ENCODE measurements at places on chromosomes 3 and 15.
A peak's percentile ranks its signal among the peaks of the same experiment; 100 is the strongest.

GRCh38 chr3:45123030-45123429 lies 23.1 kb downstream of the CDCP1 start:
- DNase-seq = no peak

DNA sequence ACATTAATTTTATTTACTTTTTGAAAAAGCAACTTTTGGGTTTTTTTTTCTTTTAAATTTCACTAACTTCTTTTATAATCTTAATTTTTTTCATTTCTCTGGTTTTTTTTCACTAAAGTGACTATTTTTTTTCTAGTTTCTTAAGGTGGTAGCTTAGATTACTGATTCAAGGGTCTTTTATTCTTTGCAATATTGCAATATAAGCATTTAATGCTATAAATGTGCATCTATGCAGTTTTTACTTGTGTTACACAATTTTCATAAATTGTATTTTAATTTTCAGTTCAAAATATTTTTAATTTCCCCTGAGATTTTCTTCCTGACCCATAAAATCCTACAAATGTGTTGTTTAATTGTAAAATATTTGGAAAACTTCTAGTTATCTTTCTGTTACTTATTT lies 535.8 kb downstream of the GABRG3 start:
- no peak for DNase-seq

DNA sequence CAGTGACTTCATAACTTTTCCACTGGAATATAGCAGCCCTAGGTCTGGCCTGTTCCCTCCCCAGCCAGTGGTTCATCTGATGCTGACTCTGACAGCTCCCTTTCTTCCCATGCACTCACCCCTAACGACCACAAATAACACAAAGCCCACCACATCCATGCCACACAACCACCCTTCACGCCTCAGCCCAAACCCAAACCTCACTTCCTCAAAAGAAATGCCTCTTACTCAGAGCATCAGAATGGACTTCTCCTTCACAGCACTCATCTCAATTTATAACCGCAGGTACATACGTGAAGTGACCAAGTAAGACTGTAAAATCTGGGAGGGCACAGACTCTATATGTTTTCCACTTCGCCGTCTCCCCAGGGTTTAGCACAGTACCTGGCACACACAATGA lies 1.1 kb downstream of the RBSN start:
- DNase-seq = no peak

GRCh38 chr3:184716622-184717398 lies 4.9 kb upstream of the MAGEF1 start:
- no peak for DNase-seq

GRCh38 chr3:4982773-4983738 lies 3.8 kb downstream of the BHLHE40 start:
- no peak for DNase-seq

GRCh38 chr3:45942051-45942825 lies 1.0 kb upstream of the CXCR6 start:
- DNase-seq = no peak

DNA sequence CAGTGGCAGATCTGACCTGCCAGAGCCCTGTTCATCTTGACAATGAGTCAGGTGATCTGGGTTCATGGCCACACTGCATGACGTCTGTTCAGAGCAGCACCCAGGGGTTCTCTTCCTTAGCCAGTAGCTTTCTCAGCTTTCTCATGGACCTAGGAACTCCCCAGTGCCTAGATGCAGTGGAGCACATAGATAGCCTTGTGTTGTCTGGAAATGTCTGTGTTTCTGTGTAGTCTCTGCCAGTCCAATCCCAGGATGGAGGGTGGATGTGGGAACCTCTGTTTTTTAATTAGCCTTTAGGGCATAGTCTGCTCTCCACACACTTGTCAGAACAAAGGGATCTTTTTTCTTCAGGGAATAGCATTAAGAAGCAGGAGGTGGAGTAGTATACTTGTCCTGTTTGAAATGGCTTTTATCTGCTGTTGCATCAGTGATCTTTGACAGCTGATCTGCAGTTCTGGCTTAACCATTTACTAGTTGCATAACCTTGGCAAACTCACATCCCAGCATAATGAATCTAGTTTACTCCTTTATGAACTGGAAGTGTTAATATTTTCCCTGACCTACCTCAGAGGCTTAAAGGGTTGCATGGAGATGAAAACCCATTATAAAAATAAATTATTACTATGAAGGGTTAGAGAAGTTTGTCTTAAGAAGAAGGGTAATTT lies 16.1 kb upstream of the CACNA1D start:
- no peak for DNase-seq

DNA sequence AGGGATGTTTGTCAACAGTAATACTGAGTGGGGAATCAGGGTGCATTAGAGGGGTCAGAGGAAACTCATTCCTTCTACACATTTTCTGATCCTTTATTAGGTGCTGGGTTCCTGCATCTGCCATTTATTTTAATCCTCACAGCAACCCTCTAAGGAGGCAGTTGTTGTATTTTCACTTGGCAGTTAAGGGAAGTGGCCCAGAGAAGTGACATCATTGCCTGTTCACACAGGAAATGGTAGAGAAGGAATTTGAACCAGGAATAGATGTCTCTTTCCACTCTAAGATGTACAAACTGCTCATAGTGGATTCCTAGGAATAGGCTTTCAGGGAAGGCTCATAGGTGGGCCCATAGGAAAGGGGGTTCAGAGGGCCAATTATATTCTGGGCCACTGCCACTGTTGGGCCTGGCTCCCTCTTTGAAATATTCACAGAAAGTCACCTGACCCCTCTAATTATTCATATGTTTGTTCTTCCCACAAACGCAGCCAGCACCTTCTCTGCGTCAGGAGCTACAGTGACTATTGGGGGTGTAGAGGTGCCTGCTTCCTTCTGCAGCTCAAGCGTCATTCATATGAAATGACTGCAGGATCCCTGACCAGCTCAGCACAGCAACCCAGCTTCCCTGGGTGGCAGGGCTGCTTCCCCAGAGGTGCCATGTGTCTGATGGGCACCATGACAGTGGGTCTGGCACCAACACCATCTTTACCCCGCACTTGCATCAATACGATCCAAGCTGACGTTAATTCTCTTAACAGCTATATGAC lies 163.9 kb upstream of the SMAD3 start:
- DNase-seq = no peak

DNA sequence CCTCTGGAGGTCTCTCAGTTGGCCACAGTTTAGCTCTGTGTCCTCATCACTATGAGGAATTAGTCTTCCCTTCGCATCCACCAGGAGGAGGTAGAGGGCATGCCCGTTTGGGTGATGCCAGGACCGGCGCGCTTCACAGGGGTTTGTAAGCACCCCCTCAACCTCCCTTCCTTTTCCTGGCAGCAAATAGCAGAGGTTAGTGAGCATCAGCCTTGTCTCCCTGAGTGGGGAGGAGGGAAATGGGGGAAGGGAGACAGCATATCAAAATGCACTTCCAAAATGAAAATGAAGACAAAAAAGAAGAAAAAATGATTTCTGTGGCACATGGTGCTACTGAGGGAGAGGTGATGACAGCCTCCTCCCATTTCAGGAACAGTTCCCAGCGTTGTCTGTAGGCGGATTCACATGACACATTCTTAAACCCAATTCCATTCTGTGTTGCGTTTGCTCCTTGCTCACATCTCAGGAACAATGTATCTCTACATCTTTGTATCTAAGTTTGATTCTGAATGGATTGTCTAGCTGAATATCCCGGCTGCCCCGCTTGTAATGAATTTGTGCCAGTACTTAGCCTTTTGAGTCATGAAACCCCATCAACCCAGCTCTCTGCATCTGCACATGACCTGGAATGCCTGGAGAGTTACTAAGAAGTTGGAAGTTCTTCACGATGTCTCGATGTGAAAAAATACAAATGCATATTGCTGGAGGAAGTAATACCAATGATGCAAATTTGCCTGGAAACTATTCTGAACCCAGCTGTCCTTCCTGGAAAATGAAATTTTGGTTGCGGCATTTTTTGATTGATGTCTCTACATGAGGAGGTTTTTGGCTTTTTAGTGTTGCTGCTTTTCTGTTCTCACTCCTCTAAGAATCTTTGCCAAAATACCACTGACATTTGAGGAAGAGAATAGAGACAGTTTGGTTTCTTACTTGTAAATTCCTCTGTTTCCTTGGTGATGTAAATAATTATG lies 45.2 kb downstream of the TYRO3 start:
- peak; percentile 51 for DNase-seq

DNA sequence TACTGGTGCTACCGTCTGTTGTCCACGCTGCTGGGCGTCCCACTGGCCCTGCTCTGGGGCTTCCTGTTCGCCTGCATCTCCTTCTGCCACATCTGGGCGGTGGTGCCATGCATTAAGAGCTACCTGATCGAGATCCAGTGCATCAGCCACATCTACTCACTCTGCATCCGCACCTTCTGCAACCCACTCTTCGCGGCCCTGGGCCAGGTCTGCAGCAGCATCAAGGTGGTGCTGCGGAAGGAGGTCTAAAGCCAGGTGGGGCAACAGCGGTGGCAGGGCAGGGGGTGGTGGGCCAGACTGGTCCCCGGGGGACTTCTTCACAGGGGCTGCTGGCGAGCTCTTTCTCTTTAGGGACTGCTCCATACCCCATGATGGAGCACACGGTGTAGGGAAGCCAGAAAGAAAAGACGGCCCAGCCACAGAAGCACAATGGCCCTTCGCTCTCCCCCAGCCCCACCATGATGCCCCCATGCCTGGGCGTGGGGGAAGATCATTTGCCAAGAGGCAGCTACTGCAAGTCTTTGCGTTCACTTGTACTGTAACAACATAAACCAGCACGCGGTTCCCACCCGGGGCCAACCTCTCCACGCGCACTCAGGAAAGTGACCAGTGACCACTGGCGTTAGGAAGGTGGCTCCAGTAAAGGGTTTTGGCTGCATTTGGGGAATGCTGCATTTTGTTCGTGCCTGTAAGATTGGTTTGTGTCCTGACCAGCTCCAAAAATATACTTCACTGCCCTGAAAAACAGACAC lies 12.2 kb downstream of the CAV3 start:
- DNase-seq = no peak

DNA sequence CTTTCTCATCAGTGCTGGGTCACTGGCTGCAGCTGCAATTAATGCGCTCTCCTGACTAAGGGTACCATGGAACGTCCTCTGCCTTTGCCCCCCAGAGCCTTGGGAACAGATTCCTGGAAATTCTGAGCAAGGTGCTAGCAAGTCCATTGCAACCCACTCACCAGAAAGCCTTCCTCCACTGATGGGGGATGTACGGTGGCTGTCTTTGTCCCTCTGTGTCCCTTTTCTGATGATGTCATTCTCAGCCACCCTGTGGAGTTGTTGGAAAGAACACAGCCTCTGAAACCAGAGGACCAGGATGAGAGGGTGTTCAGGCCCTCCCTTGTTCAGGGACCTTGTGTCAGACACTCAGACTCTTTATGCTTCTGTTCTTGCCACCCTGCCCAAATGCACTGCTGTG lies 38.1 kb upstream of the ZBTB38 start:
- DNase-seq = no peak

- DNase-seq = no peak
Observed at GRCh38 chr15:86055688-86056087, 24.0 kb upstream of the AGBL1 start.

GRCh38 chr15:66748708-66749035 lies 46.6 kb downstream of the SMAD6 start:
- no peak for DNase-seq

GRCh38 chr3:191470080-191470479 lies 9.1 kb downstream of the PYDC2 start:
- no peak for DNase-seq

DNA sequence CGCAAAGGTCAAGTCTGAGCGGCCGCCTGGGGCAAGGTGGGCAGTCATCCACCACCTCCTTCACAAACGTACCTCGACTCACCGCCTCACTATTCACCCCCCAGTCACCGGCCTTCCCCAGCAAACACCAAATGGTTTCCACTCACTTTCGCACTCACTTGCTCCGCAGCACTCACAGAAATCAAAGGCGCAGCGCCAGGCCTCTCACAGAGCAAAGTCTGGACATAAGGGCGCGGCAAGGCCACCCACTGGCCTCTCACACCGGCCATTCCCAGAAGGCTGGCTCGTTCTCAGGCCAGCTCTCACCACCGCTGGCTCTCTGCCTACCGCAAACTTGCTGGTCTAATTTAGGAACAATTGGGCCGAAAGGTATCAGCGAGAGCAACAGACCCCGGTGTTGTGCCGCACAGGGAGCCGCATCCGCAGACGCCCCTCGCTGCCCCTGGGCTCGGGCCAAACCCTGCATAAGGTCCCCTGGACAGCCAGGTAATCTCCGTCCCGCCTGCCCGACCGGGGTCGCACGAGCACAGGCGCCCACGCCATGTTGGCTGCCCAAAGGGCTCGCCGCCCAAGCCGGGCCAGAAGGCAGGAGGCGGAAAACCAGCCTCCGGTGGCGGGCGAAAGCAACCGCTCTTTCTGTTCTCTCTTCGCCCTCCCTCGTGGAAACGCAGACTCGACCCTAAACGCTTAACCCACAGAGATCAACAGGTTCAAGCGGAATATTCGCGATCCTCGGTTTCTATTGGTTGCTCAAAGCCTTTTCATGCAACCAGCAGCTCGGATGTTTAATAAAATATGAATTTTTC lies 2.9 kb downstream of the SHOX2 start:
- no peak for DNase-seq

DNA sequence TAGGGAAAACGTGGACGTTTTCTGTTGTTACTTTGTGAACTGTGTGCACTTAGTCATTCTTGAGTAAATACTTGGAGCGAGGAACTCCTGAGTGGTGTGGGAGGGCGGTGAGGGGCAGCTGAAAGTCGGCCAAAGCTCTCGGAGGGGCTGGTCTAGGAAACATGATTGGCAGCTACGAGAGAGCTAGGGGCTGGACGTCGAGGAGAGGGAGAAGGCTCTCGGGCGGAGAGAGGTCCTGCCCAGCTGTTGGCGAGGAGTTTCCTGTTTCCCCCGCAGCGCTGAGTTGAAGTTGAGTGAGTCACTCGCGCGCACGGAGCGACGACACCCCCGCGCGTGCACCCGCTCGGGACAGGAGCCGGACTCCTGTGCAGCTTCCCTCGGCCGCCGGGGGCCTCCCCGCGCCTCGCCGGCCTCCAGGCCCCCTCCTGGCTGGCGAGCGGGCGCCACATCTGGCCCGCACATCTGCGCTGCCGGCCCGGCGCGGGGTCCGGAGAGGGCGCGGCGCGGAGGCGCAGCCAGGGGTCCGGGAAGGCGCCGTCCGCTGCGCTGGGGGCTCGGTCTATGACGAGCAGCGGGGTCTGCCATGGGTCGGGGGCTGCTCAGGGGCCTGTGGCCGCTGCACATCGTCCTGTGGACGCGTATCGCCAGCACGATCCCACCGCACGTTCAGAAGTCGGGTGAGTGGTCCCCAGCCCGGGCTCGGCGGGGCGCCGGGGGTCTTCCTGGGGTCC lies at the start of gene TGFBR2:
Gene TGFBR2 (plus strand): TSS at position 301 of the 731 bp plus-strand sequence. CDS start 283 bp downstream, at position 584.
- no peak for DNase-seq

DNA sequence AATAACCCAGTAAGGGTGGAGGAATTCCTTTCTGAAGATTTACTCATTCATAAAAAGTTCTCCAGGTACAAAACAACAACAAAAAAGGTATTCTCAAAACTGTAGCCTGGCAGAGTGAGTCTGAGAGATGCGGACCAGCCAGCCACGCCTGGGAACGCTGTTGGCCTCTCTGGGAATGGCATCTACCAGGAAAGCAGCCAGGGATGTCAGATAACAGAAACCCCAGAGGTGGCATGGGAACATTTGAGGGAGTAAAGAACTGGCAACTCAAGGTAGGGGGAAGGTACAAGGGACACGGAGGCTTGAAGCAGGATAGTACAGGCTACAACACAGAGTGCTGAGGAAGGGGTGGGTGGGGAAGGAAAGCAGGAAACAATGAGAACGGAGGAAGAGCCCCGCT lies 7.1 kb upstream of the AP3S2 start:
- no peak for DNase-seq

GRCh38 chr3:115553796-115554486 lies 69.4 kb upstream of the GAP43 start:
- DNase-seq = no peak

GRCh38 chr3:108185536-108185935 lies 36.7 kb downstream of the IFT57 start:
- DNase-seq = no peak

Data from NCI-H1694 (cell line).